Stimulated activated CD8-positive, alpha-beta memory T cell treated with anti-CD3 and anti-CD28 coated beads, Interleukin-15, amount 100 ng/mL, for 1 hour (primary cell): ENCODE measurements at places on chromosomes 5 and 9.

DNA sequence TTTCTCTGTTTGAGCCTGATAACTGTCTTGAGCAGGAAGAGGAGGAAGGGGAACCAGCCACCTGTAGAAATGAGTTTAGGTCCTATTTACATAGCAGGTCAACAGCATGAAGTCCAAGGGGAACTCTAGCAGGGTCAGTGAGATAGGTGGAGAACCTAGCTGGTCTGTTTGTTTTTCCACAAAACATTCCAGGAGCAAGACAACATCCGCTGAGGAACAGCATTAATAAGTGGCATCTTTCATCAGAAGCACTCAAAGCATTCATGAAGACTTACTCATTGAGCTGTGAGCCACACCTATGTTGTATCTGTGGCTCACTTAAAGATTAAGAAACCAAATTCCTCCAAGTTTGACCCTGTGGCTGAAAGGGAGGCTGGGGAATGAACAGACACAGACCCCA lies 115.9 kb downstream of the ACTBL2 start:
- DNase-seq = no peak

GRCh38 chr5:94811331-94811730 lies 192.9 kb downstream of the SLF1 start:
- DNase-seq = no peak

DNA sequence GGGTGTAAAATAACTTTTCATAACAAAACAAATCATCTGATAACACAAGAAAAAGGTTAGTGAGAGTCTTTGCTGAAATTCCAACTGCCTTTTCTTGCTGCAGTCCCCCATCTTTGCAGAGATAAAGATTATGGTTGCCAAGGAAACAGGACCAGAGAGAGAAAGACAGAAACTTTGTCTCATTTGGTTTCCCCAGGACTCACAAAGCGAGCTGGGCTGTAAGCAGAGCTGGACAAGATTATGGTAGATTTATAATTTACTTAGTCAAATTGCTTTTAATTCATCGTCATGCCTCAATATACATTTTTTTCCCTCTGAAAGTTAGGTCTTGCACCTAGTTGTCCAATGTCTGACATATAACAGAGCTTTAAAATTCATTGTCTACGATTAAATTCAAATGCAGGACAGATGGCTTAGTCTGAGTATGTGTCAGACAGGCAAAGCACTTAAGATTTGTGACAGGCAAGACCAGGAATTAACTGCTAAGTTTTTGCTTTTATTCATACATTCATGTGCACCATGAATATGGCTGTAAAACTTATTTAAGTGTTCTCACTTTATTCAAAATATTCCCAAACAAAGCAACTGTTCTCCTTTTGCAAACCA lies 17.4 kb downstream of the ENC1 start:
- no peak for DNase-seq

DNA sequence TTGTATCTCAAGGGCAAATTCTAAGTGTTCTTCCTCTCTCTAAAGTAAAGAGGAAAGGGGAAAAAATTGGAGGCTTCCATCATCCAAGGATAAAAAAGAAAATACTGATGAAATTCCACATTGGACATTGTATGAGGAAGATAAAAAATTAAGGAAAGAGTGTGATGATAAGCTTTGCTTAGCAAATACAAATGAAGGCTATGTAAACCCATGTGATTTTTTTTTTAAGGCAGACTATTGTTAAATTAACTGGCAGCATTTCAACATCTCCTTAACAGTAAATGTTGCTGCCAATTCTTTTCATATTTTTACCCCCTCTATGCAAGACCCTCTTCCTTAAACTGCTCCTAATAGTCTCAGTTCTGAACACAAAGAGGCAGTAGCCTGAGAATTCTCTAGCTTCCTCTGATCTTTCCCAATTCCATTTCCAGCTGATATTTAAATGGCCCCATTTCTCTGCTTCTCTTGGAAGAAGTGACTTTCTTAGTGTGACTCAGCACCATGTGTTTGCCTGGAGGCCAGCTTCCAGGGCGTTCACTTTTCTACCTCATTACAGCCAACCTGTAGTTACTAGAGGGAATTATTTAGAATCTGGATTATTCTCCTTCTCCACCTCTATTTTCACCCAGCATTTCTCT lies 159.7 kb downstream of the TLE1 start:
- no peak for DNase-seq
